Suppressor macrophage treated with lipopolysaccharide for 1 hour (primary cell): ENCODE measurements at places on chromosomes 6 and 20.

DNA sequence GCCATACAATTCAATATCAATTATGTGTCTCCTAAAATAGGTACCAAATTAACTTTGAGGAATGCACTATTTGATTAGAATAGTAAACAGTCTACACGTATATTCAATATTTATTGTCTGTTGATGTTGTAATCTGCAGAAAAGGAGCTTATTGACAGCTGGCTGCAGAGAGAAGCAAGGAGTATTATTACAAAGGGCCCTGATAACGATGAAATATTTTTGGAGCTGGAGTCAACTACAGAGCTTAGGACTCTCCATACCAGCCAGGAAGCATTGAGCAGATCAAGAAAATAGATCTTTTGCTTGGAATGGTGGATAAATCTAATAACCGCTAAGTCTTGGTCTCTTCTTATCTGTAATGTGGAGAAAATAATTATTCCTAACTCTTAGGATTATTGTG lies 25.5 kb downstream of the ABRACL start:
- DNase-seq: no peak

DNA sequence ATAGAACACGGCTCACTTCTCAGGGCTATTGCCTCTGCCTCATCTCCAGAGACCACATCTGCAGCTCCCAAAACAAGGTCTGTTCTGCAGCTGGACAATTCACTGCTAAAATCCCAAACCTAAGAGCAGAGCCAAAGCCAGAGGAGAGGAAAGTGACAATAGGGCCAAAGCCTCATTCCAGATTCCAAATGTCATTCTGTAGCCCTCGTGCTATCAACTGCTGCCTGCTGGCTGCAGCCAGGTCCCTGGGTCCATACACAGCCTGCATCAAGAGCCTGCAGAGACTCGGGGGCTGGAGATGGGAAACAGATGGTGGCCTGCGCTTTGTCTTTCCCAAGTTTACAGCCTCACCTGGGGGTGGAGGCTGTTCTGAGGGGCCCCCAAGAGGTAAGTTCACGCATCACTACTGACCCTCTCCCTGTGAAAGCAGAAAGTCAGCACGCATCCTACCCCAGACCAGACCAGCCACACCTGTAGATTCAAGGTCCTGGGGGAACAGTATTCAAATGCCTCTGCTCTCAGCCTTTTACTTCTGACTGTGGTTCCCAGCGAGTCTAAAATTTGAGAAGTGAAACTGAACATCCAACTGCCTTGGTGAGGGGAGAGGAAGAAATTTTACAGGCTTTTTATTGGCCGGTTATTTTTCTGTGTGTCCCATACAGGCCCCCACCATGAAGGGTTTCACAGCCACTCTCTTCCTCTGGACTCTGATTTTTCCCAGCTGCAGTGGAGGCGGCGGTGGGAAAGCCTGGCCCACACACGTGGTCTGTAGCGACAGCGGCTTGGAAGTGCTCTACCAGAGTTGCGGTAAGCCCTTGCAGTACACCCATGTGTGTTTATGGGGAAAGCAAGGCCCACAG lies at the start of gene LY86:
TSS of gene LY86 (plus strand) at position 657 of the 860 bp plus-strand sequence. CDS start at position 672, 15 bp downstream.
- peak; percentile 77 for DNase-seq

DNA sequence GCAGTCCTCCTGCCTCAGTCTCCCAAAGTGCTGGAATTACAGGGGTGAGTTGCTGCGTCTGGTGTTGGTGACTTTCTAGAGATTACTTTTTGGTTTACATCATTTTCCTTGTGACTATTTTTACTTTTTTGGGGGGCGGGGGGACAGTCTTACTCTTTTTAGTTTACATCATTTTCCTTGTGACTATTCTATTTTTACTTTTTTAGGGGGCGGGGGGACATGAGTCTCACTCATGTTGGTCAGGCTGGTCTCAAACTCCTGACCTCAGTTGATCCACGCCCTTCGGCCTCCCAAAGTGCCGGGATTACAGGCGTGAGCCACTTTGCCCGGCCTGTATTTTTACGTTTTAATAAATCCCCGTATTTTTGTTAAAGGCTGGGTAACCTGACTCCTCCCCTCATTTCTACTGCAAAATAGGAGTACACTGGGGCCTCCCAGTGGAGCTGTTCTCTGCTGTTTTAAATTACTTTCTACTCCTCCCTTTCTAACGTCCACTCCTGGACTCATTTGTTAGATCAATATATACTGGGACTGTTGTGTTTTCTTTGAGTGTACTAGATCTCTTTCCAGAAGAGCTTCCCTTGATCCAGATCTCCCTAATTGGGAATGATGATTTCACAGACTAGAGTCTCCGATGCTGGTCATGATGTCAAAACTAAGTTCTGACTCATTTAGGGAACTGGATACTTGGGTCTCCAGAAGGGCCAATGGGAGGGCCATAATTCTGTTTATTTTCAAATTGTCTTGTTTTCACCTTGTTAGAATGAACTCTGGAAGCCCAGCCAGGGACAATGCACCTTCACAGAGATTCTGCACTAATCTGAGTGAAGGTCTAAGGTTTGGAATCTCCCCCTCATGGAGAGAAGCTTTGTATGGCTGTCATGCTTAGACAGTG lies 9.2 kb downstream of the HSPA1B start:
- peak; percentile 64 for DNase-seq

DNA sequence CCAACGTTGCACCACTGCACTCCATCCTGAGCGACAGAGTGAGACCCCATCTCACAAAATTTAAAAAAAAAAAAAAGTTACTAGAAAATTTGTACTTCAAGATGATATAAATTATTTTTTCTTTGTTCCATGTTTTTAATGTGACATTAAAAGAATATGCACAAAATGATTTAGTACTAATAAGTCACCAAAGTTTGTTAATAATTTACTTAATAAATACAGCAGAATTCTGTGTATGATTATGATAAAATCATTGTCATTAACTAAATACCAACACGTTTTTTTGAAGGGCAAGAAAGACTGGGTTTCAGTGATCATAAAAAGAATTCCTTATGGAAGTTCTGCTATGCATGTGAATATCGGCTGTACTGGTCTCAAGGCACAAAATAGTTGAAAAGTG lies 28.1 kb downstream of the GOPC start:
- no peak for DNase-seq

GRCh38 chr20:63847237-63848002 lies 13.9 kb upstream of the ABHD16B start:
- DNase-seq: peak; percentile 49

DNA sequence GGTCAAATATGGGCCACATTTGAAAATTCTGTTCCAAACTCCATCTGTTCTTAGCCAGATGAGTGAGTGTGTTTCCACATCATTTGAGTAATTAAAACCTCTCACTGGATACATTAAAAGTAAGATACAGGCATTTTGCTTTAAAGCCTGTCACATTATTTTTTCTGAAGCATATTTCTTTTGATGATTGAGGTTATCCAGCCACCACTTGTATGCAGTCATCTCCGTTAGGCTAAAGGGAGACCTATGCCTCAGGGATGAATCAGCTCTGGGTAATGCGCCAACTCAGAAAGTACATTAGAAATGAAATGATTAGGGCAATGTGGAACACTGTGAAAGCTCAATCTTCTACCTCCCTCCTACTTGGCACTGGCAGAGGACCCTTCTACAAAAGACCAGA lies 90.7 kb downstream of the SNAP25 start:
- DNase-seq: no peak

GRCh38 chr20:24773751-24774201 lies 175.3 kb upstream of the CST7 start:
- DNase-seq: peak; percentile 79

- no peak for DNase-seq
Observed at GRCh38 chr6:22526736-22527135, 42.6 kb upstream of the HDGFL1 start.

- peak; percentile 24 for DNase-seq
Observed at GRCh38 chr6:34638834-34639736, 57.5 kb downstream of the ILRUN start.

- peak; percentile 84 for DNase-seq
Observed at GRCh38 chr6:12012558-12013306, 620 bp downstream of the HIVEP1 start.

GRCh38 chr6:129191235-129191634 lies 308.3 kb downstream of the LAMA2 start:
- no peak for DNase-seq

GRCh38 chr6:12343122-12343439 lies 52.9 kb downstream of the EDN1 start:
- no peak for DNase-seq

DNA sequence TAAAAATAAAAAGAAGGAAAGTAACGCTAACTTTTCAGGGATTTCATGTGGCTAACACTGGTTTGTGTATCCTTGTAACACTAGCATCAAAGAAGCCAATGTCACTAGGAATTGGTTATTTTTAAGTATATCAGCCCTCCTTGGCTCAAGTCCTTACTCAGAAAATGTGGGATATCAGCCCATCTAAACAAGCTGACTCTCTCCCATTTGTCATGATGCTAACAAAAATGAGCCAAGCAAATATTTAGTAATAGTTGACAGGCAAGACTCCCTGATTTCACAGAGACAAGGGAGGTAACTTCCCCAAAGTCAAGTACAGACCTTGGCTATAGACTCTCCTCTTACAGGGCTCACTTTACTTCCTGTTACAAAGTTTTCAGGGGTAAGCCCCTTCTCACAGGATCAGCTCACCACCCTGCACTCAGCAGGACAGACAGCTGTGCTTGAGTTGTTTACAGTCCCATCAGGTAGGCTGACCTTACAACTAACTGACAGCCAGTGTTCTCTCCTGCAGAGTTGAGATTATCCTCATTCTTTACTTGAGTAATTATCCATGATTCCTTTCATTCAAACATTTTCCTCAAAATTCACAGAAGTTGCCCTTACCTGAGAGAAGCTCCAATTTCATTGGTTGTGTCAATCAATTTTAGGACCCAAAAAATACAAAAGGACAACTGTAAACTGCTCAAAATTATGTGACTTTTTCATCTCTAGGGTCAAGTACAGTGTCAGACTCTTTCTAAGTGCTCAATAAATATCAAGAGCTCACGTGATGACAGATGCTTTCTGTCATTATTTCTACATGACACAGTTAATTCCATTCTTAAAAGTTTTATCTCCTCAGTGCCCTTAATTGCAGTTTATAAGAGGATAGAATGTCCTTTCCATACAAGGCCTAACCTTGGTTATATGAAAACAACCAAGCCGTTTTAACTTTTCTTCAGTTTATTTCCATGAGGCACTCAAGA lies 38.1 kb upstream of the BMP5 start:
- DNase-seq: no peak

- DNase-seq: no peak
Observed at GRCh38 chr20:25453035-25453810, 45.8 kb downstream of the GINS1 start.

DNA sequence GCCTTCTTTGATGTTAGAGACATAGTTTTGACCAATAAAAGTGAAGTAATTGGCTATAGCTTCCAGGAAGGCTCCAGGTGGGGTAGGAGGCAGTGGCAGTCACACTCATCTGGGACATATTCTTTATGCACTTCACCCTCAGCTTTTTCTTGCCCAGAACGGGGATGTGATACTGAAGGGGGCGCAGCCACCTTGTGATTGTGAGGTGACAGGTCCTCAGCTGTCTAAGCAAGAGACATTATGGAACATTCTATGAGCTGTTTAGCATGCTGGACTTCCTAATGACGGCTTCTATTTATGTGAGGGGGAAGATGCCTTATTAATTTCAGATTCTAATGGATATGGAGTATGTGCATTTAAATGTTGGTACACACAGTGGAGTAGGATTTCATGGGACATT lies 151.3 kb upstream of the ZFP64 start:
- DNase-seq: no peak

GRCh38 chr20:1150218-1150617 lies 31.8 kb downstream of the PSMF1 start:
- DNase-seq: peak; percentile 44

DNA sequence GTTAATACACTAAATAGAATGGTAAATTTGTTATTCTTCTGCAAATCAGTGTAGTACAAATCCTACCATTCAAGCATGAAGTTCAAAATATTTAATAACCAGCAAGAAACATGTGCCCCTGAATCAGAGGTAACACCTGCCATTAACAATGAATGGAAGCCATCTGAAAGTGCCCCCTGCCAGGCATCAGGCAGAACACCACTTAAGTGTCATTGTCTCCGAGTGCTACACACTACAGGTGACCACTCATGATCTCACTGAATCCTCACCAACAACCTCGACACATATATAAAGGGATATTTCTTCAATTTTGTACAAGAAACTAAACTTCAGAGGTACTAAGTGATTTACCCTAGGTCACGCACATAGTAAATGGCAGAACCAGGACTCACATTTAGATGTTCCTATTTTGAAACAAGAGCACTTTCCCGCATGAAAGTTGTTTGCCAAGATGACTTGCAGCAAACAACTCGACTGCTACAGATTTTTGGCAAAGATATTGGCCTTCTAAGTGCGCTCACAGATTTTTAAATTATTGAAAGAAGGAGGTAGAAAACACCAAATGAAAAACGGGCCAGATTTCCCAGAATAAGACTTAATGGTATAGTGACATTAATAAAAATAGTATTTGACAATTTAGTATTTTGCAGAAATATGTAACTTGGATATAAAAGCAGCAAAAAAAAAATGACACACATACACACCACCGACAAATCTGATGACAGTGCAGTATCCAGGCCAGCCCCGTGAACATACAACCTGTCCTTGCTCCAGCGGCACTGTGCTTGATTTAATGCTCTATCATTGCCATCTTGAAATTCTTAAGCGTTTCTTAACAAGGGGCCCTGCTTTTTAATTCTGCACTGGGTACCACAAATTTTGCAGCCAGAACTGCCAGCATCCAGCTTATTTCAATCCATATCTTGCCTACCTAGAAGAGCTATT lies 274.5 kb downstream of the ALDH8A1 start:
- no peak for DNase-seq

DNA sequence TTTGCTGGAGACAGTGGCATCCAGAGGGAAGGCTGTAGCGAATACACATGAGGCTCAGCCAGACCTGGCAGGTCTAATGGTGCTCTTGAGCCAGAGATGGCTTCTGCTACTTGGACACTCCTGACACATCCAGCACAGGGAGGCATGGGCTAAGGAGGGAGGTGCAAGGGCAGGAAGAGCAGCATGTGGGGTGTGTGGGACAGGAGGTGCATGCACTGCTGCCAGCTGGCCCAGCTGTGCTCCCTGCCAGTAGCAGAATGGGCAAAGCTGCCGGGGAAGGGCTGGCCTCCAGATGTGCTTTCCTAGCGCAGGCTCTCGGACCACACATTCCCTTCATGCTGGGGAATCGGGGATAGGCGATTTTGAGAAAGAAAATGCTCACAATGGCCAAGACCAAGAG lies 309.2 kb downstream of the CDC5L start:
- DNase-seq: no peak

DNA sequence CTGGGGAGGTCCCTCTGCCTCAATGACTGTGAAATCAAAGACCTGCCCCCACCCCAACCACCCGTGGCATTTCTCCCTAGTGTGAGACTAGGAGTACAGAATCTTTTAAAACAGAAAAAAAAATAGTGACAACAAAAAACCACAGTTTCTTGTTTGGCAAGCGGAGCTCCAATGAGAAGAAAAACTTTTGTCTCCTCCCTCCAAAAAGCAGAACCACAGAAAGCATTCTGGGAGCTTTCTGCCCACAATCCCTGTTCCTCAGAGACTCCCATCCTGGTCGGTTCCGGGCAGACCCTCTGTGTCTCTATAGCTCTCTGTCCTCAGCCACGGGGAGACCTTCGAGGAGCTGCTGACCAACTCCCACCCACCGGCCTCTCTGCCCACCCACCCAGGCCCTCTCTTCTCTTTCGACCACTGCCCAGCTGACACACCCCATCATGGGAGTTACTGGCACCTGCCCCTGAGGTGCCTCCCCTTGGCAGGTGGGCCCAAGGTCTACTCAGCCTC lies 4.9 kb downstream of the PREX1 start:
- DNase-seq: peak; percentile 77
